ENCODE measurements at places on chromosomes 6 and 20. TPM values are rescaled to one million over a fixed set of nuclear protein-coding genes. Genes with fewer than 3 reads are reported as not detected.

DDO gene
- total RNA-seq: not detected

SLC35D3 gene
- total RNA-seq: 2.3 TPM

CD24 gene
- total RNA-seq: 81.7 TPM

TCP11 gene
- total RNA-seq: not detected

CCDC170 gene
- 4.0 TPM for total RNA-seq

GRCh38 chr6:2020909-2021308, 224.5 kb downstream of the GMDS start:
- no peaks in the 10 kb centered on the region for H3K27me3 ChIP-seq
- H3K27ac ChIP-seq: no peak overlapping the region
- no peaks in the 10 kb centered on the region for H3K4me1 ChIP-seq
- H3K4me3 ChIP-seq: no peak overlapping the region
- DNase-seq: no peak

DNA sequence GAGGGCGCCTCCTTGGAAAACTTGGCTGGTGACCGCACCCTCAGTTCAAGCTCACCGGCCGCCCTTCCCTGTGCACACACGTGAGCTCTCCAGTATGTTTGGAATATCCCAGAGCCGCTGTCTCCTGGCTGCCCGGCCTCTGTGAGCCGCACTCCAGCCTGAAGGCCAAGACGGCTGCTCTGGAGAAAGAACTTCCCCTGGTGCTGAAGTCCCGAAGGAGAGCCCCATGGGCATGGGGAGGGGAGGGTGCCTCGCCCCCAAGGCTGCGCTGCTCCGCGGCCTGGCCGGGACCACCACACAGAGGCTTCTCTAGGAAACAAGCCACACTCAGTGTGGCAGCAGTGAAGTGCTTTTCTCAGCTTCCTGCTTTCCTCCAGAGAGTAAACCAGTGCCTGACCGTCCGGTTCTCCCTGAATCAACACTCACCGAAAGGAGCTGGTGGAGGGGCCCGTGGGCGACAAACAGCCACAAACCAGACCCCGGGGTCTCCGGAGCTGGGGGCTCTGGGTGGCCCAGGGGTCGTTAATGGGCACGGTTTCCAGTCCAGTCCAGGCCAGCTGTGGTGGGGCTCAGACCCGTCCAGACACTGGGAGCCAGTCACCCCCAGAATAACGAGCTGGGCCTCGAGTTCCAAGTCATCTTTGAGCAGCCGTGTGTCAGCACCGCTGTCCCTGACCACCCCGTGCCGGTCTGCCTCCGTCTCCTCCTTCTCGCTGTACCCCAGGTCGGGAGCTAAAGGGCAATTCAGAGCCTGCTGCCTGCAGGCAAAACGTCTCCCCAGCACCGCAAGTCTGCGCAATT, 87.4 kb upstream of the BHLHE23 start:
- H3K27me3 ChIP-seq: no peaks in the 10 kb centered on the region
- H3K36me3 ChIP-seq: no peaks in the 10 kb centered on the region
- no peak overlapping the region for H3K27ac ChIP-seq
- DNase-seq: peak; percentile 38

- no peak for DNase-seq
- H3K27ac ChIP-seq: no peak overlapping the region
- H3K36me3 ChIP-seq: no peaks in the 10 kb centered on the region
- H3K4me1 ChIP-seq: no peaks in the 10 kb centered on the region
Measured at GRCh38 chr6:2147766-2148448, 97.5 kb downstream of the GMDS start.

- no peak for DNase-seq
- no peak overlapping the region for H3K4me3 ChIP-seq
- H3K4me1 ChIP-seq: peaks cover 11% of the 10 kb centered on the region
- no peaks in the 10 kb centered on the region for H3K27me3 ChIP-seq
- H3K36me3 ChIP-seq: no peaks in the 10 kb centered on the region
Measured at GRCh38 chr6:30776390-30777154, 32.2 kb upstream of the IER3 start.

GRCh38 chr20:23347791-23348190, 2.8 kb upstream of the NXT1 start:
- peak overlapping the region; percentile 82 for H3K27ac ChIP-seq
- DNase-seq: no peak
- no peaks in the 10 kb centered on the region for H3K36me3 ChIP-seq
- peaks cover 17% of the 10 kb centered on the region for H3K4me1 ChIP-seq

GRCh38 chr6:122799916-122800686, 11.0 kb downstream of the SMPDL3A start:
- H3K4me3 ChIP-seq: no peak overlapping the region
- no peaks in the 10 kb centered on the region for H3K36me3 ChIP-seq
- DNase-seq: no peak
- H3K4me1 ChIP-seq: peaks cover 46% of the 10 kb centered on the region
- peak overlapping the region; percentile 42 for H3K27ac ChIP-seq
- H3K27me3 ChIP-seq: no peaks in the 10 kb centered on the region

DNA sequence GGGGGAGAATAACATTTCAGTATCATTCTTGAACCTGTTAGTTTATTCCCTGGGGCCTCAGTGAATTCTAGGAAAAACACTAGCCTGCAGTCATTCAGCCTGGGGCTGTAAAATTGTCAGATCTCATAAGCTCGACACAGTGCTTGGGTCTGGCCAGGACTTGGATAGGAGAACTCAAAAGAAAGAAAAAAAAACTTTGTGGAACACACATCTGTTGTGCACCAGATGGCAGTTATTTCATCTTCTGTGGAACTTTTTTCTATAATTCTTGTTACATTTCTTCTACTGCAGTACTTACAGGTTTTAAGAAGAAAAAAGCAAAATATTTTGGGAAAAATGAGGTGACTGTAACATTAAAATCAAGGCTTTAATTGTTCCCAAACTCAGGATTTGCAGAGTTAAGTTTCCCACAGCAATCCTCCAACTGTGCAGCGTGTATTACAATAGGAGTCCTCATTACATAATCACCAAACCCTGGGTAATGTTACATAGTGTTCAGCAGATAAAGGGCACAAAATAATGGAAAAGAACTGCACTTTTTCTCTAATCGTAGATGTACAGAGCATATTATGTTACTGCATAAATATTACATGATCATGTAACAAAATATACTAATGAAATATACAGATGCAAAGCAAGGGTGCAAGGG, 531.1 kb upstream of the CITED2 start:
- no peak overlapping the region for H3K27ac ChIP-seq
- no peaks in the 10 kb centered on the region for H3K27me3 ChIP-seq
- H3K4me3 ChIP-seq: no peak overlapping the region
- no peaks in the 10 kb centered on the region for H3K4me1 ChIP-seq
- DNase-seq: no peak
- H3K36me3 ChIP-seq: no peaks in the 10 kb centered on the region
